Muscle of arm (tissue), 14 donors: ENCODE measurements at places on chromosomes 7 and 10.

DNA sequence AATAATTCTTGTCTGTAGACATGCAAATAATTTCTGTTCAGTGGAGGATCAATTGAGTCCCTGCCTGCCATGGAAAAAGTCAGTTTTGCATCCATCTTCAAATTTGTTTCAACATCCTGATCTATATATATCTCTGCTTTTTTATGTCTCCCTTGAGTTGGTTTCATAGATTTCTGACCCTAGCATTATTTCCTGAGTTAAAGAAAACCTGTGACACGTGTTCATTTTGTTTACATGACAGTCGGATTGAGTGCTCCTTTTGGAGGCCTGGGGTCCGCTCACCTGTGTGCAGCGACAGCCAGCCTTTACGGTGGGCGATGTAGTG lies 674 bp downstream of the MRPS24 start:
- no peak for DNase-seq

GRCh38 chr7:42550706-42551470 lies 313.9 kb upstream of the GLI3 start:
- DNase-seq = no peak

GRCh38 chr7:47937711-47938573 lies 10.3 kb downstream of the PKD1L1 start:
- DNase-seq = no peak

DNA sequence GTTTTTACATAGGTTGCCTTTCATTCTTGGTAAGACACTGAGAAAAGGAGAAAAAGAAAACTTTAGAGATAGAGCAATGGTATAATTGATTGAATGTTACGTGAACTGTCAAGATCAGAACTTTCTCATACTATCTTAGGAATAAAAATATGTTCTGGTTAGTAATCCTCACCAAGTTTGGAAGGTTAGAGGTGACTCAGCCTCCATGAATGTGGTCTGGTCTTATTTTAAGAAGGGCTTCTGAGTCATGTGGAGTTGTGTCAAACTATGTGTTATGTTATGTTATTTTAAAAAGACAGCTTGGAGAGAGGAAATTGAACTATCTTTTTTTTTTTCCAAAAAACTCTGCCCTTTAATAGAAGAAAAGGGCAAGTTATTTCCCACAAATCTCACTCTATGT lies 458.6 kb upstream of the KLF6 start:
- DNase-seq = no peak

DNA sequence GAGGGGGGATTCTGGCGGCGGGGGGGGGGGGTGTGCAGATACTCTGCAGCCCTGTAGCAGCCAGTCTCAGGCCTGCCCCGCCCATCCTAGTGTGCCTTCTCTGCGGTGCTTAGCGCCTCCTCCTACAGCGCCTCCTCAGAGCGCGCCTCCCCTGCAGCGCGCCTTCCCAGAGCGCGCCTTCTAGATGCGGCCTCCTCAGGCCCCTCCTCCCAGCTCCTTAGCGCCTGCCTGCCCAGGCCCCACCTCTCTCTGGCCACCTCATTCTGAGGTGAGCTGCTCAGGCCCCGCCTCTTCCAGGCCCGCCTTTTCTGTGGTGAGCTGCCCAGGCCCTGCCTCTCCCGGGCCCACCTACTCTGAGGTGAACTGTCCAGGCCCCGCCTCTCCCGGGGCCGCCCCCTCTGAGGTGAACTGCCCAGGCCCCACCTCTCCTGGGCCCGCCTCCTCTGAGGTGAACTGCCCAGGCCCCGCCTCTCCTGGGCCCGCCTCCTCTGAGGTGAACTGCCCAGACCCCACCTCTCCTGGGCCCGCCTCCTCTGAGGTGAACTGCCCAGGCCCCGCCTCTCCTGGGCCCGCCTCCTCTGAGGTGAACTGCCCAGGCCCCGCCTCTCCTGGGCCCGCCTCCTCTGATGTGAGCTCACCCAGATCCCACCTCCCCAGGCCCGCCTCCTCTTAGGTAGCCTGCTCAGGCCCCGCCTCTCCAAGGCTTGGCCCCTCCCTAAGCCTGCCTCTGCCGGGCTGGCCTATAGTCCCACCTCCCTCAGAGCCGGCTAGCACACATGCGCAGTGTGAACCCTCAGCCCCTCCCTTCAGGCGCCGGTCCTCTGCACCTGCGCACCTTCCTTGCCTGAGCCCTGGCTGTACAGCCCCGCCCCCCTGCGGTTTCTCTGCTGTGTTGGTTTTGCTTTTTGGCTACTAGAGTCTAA lies 2.1 kb upstream of the SGCE start:
- DNase-seq = peak; percentile 88

GRCh38 chr7:37973915-37974314 lies 53.5 kb downstream of the EPDR1 start:
- no peak for DNase-seq

DNA sequence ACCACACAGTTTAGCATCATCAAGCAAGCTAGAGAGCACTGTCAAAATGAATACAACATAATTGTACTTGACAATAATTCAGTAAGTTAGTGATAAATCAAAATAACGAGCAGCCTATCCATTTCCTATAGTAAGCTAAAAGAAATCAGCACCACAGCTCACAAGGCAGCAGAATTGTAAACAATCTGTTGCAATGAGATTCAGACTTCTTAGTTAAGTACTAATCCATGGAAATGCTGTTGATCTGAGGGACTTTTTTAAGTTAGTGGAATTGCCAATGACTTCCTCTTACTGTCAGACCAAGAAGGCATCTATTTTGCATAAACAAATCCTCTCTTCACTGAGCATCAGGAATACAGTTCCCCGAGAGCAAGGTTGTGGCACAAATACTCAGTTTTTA lies 136.6 kb upstream of the CCDC6 start:
- no peak for DNase-seq

DNA sequence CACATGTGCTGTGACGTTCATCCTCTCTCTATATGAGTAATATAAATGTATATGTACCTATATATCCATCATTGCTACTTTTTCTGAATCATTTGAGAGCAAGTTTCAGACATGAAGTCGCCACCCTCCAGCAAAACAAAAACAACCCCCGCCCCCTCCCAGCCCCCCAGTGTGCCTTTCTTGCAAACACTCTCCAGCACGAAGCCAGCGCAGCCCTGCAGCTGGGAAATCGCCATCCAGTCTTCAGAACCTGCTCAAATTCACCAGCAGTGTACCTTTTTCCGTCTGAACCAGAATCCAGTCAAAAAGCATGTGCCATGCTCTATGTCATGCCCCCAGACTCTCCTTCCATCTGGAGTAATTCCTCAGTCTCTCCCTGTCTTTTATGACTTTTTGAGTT lies 135.8 kb downstream of the TACC2 start:
- no peak for DNase-seq

DNA sequence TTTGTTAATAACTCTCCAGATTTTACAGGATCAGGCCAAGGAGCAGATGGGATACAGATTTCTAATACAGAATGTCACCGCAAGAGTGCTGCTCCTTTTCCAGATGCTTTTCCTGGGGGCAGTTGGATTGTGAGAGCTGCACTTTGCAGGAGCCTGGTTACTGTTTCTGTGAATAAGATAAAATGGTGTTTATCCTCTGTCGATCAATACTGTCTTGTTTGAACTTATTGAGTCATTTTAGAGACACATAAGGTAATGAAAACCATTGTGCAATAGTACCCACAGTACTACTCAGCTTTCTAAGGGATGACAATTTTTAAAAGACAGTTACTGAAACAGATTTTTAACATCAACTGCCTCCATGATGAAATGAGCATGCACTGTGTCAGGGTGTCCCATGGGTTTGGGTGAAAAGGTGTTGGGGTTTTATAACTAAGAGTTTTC lies 2.9 kb downstream of the A1CF start:
- DNase-seq = no peak

GRCh38 chr10:128853537-128853936 lies 613.5 kb upstream of the MGMT start:
- DNase-seq = no peak

- DNase-seq = no peak
Observed at GRCh38 chr7:26368542-26368941, 76.9 kb downstream of the SNX10 start.

DNA sequence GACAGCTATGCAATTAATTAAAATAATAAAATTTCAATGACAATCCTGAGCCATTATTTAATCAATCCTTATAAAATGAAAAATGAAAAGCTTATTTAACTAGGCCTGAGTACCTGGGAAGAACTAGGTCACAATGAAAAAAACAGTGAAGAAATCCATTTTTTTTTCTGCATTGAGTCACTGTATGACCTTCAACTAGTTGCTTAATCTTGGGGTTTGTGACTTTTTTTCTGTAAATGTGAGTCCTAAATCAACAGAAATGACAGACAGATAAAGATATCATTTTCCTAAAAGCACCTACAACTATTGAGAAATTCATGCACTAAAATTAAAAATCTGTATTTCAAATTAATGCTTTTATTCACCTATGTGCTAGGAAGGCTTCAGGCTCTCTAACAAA lies 96.8 kb downstream of the TMEM26 start:
- no peak for DNase-seq

GRCh38 chr10:86393362-86393761 lies 26.8 kb upstream of the GRID1 start:
- no peak for DNase-seq

DNA sequence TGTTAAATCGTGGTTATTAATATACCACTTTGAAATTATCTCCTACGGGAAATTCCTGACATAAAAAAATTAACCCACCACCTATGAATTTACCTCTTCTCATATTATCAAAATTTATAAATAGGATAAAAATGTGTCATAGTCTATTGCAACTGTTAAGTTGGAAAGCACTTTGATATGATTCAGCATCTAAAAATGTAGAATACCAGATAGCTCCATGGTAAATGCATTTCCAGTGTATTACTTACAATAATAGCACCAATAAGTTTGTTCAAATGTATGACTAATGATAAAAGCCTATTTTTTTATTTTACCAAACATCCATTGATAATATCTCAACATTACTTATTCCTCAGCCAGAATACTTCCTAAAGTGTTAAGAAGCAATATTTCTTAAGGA lies 13.6 kb upstream of the KCND2 start:
- DNase-seq = no peak

GRCh38 chr7:129949292-129950133 lies 3.2 kb downstream of the UBE2H start:
- peak; percentile 39 for DNase-seq

DNA sequence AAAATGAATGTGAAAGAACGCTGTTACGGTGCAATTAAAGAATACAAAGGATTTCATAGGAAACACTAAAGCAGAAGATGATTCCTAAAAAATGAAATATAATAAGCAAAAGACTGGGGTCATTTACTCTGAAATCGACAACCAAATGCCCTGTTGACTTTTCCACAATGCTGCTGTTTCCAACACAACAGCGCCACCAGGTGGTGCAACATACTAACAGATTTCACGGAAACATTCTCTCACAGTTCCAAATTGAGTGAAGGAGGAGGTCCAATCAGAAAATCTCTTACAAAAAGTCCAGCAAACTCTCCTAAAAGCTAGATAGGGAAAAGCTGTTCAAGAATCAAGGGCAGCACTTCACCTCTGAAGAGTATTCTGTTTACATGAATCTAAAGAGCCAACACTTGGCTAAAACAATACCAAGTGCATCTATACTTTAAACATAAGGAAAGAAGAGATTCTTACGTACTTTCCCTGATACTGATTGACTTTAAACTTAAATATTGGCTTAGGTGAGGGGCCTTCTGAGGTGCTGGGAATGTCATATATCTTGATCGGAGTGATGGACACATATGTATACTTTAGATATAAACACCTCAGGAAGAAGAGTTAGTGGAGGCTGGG lies 55.9 kb downstream of the UPF2 start:
- peak; percentile 83 for DNase-seq

GRCh38 chr7:70694434-70694970 lies 437.4 kb upstream of the GALNT17 start:
- DNase-seq = peak; percentile 43

GRCh38 chr7:105219771-105220160 lies 169.0 kb downstream of the SRPK2 start:
- DNase-seq = no peak

GRCh38 chr10:44993226-44993921 lies 7.3 kb upstream of the ZNF22 start:
- no peak for DNase-seq

- DNase-seq = no peak
Observed at GRCh38 chr10:79328737-79329504, 18.3 kb upstream of the PPIF start.

- DNase-seq = no peak
Observed at GRCh38 chr7:151863386-151864079, 13.4 kb downstream of the PRKAG2 start.

DNA sequence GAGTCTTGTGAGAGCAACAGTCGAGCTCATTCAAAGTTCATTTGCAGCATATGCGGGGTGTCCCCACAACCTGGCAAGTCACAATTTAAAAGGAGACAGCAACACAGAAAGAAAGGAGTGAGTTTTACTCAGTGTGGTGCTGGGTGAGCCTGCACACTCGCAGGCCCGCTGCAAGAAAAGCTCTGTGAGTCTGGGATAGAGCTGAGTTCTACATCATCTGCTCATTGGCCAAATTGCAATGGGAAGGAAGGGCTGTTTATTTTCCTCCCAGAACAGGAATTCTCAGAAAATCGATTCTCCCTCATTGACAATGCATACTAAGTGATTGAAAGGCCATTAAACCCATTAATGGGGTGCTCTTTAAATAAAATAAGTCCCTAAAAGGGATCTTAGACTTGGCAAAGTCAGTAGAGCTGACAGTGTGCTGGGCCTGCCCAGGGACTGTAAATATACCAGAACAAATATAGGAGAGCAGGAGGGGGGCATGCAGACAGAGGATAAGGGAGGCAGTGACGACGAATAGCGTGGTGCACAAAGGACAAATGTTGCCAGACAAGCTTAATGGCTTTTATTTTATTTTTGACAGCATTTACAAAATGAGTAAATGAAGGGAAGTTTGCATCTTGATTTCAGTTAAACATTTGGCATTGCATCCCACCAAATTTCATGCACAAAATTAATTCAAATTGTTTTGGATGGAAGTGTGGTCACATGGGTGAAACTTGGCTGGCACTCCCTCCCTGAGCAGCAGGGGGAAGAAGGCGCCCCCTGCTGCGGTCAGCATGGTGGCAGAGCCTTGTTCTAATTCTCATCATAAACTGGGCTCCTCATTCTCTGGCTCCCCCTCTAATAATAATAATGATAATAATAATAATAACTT lies 215.7 kb downstream of the SNX10 start:
- DNase-seq = no peak

- DNase-seq = no peak
Observed at GRCh38 chr7:24406053-24406788, 122.2 kb downstream of the NPY start.

DNA sequence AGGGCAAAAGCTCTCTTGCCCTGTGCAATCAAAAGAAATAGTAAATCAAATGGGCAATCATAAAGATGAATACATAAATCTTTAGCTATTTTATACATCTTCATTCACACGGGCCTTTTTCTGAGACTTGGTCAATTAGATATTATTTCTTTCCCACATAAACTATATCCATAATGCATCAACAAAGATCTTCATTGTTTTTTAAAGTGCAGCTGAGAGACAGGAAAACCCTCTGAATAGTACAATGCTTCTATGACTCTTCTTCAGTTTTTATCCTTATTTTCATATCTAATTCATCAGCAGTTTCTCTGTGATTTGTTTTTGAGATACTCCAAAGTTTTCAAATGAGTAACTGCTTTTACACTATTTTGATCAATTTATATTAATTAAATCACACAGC lies 25.5 kb downstream of the LARP4B start:
- no peak for DNase-seq

GRCh38 chr10:17473228-17473950 lies 19.0 kb upstream of the ST8SIA6 start:
- no peak for DNase-seq
